ENCODE measurements at places on chromosomes 5 and 9.

DNA sequence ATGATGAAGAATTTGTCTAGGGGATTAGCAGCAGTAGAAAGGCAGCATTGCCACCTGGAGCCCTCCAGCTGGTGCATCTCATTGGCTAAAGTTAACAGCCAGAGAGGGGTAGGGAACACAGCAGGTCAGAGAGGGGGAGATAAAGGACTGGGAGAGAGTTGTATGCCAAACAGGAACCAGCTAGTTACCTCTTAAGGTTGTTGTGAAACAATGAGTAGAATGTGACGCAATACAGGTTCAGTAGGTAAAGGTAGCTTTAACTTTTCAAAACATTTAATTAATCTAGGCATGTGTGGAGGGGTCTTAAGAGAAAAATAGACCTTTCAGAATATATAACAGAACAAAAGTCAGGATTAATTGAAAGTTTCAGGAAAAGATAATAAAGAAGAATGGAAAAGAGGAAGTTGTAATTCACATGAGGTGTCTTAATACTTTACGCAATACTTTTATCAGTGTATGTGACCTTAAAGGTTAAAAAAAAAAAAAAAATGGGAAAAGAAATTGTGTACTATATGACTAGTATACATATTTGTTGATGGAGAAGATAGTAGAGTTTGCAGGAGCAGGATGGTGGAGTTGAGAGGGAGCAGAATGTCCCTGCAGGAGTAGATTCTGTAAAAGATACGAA lies 14.3 kb downstream of the FBXO38 start:
- DNase-seq = no peak

- no peak for DNase-seq
Observed at GRCh38 chr5:138849882-138850281, 25.3 kb downstream of the LRRTM2 start.

- no peak for DNase-seq
Observed at GRCh38 chr5:111937094-111937493, 180.1 kb upstream of the NREP start.

- no peak for DNase-seq
Observed at GRCh38 chr5:10726913-10727517, 34.0 kb downstream of the DAP start.

DNA sequence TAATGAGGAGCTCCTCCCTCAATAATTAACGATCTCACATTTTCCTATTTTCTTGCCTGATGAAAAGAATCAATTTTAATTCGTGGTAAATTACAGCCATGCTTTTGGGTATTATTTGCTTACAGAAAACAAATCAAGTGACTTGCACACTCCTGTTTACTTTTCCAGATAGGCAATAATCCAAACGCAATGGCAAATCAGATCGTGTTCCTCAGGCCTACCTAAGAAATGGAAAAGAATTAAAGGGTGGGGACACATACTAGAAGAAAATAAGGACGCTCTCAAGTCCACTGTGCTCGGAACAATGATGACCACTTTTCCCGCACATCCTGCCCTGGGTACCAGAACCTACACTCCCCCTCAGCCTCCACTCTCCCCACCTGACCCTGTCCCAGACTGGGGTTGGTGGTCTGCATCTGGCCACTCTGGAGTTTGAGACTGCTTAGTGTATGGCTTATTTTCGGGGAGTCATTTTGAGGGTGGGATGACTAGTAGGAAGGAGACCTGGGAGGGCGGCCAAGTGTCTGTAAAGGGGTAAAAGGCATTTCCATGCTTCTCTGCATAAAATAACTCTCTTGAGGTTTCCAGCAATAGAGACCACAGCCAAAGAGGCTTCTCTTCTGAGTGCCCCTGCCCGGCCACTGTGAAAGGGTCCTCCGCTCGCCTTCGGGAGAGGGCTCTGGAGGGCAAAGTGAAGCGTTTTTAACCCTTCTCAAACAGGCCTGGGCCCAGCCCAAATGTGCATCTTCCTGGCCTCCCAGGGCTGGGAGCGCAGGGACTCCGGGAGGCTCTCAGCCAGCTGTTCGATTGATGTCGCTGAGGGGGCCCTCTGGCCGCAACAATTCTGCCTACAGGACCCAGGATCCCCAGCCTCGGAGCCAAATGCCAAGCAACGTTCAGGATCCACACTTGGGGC lies 4.5 kb upstream of the OTP start:
- no peak for DNase-seq

DNA sequence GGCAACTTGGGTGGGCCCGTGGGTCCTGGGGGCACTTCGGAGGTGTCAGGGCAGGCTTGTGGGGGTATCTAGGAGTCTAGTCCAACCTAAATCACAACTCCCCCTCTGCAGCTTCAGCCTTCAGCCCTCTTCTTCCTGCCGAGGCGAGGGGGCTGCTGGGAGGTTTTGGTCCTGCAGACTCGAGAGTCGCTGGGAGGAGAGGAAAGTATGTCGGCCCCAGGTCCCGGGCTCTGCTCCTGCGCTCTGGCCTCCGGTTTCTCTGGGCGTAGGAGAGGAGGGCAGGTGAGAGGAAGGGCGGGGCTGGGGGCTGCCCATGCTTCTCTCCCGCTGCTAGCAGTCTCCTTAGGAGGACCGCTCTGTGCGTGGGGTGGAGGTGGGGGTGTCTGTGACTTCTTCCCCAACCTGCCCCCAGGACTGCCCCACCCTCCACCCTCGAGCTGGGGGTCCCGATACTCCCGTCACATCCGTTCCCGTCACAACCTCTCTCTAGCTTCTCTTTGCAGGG lies 139.8 kb upstream of the COL5A1 start:
- no peak for DNase-seq

DNA sequence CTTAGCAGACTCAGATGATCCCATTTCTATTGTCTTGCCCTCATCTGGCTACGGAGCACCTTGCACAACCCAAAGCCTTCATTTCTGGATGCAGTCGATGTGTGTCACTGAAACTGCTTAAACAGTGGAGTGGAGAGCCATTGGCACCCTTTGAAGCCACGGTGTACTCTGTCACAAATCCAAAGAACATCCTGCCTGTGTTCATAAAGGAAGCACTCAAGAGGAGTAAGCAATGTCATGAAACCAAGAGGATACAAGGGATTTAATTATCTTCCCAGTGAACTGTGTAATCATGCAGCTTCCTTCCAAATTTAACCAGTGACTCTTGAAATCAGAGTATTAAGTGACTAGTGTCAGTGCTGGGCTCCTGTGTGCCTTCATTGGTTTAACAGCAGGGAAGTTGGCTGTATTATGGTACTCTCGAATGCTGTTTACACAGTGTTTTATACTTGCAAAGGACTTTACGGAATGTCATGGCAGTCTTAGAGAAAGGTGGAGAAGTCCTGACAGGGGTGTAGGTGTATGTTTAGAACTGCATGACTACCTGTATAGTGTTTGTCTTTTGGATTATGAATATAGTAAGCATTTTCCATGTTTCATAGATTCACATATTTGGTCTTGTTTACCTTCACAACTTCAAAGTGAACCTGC lies 41.9 kb downstream of the CD180 start:
- no peak for DNase-seq

DNA sequence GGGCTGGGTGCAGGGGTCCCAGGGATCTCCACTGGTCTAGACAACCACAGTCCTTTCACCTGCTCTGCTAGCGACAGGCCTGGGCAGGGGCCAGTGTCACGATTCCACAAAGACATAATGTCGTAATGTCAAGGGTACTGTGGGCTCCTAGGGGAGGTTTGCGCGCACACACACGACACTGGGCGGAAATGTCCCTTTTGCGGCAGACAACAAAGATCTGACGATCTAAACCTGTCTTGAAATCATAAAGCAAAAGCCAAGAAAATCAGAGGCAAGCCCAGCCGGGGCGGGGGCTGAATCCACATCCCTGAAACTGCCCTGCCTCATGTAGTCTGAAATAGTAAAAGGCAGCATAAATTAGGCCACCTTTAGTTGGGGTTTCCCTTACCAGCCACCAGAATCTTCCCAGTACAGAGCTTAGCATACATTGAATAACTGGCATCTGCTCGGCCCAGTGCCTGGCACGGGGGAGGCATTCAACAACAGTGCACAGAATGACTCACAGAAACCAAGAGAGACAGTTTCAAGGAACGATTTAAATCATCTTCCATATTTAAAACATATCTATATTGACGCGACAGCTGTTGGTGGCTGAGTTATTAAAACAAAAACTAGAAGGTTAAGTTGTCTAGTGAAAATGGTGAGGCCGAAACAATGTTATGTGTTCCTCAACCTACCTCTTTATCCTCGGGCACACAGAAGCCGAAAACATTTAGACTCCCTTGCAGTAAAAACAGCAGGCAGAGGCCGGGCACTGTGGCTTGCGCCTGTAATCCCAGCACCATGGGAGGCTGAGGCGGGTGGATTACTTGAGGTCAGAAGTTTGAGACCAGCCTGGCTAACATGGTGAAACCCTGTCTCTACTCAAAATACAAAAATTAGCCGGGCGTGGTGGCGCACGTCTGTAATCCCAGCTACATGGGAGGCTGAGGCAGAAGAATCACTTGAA lies 151.0 kb downstream of the MYO10 start:
- DNase-seq = no peak

DNA sequence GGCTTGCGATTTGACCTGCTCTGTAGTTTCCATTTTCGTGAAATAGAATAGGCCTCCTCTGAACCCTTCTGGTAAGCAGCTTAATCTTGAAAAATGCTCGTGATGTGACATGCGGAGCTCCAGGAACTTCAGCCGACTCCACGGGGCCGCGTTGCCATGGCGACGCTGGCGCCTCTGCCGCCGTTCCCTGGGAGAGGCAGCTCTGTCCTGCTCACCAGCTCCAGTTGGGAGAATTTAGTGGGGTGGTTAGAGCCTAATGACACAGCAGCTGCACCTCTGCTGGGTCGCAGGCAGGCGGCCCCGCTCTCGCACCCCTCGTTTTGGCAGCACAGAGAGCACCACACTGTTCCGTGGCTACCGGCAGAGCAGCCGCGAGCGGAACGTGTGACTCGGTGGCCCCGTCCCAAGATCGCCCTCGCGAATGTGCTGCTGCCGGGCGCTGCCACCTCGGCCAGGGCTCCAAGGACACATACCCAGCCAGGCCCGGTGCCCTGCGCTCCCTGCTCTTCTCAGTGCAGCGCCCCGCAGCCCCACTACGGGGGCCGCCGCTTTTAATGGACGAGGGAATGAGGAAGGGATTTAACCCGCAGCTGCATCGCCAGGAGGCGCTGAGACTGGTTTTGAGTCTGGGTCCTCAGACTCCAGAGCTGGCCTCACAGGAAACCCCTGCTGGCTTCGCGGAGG lies 131.2 kb upstream of the LMX1B start:
- no peak for DNase-seq

DNA sequence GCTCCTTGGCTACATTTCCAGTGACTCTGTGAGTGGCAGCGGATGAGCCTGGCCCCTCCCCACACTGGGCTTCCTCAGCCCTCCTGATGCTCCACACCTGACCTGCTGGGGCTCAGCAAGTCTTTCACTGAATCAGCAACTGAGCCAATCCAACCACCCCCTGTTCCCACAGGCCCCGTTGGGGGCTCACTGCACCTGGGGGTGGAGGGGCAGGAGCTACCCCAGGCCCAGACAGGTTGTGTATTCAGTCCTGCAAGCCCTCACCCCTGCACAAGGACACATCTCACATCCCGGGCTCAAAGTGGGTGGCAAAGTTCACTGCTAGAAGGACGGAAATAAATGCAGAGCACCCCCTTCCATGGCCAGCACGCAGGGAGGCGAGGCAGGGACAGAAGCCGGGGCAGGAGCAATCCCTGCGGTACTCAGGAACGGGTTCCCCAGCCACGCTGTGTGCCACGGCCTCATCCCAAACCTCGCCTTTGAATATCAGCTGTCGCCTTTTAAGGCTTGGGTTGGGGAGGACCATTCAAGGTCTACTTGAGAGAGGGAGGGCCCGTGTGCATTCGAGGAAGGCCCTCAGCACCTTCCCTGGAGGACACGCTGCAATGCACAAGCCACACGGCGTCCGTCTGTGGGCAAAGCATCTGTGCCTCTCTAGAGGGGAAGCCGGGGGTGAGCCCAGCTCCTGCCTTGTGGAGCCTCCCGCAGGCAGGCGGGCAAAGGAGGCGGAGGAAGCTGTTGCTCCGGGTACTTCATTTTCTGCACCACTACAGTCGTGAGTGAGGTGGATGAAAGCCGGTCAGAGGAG lies 75.0 kb upstream of the SARDH start:
- DNase-seq = no peak

- no peak for DNase-seq
Observed at GRCh38 chr9:14302405-14302804, 11.5 kb downstream of the NFIB start.

DNA sequence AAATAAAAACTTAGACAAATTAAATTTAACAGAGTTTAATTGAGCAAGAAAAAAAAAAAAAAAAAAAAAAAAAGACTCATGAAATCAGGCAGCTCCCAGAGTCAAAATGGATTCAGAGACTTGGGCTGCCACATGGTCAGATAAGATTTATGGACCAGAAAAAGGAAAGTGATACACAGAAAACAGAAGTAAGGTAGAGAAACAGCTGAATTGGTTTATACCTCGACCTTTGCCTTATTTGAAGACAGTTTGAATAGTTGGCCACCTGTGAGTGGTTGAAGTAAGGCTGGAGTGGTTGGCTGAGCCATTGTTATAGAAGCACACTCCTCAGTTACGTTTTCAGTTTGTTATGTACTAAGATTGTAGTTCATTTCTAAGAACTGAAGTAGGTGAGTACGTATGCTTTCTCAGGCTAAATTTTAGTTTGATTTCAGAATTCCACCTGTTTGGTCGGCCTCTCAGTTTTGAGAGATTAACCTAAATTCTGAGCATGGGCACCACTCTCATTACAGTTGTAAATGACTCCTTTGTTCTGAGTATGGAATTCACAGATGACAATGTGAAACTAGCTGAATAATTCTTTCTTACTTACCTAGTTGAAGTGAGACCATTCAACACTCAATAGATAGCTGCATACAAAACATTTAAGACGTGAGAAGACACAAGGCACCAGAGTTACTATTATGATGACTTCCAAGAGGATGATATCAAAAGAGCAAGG lies 149.0 kb downstream of the AOPEP start:
- no peak for DNase-seq

DNA sequence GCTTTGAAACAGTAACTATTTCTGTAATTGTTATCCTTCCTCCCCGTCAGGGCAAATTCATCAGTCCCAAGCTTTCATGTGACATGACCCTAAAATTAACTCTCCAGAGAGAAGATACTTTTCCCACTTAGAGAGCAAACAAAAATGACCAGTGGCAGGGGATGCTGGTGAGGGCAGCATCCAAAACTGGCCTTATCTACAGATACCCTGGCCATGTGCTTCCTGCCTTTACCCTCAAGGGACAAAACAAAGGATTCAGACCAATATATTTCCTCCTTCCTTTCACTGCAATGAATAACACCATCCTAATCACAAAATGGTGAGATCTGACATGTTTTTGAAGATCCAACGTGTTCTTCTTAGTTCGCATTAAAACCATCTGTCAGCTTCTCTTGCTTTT lies 267.2 kb downstream of the MAN2A1 start:
- no peak for DNase-seq

GRCh38 chr9:16257604-16258003 lies 612.9 kb downstream of the BNC2 start:
- DNase-seq = no peak

GRCh38 chr5:175854231-175855040 lies 16.9 kb upstream of the CPLX2 start:
- no peak for DNase-seq

GRCh38 chr9:78014776-78015175 lies 16.8 kb downstream of the GNAQ start:
- no peak for DNase-seq

- DNase-seq = no peak
Observed at GRCh38 chr9:115142517-115143270, 24.7 kb upstream of the TNC start.

- DNase-seq = no peak
Observed at GRCh38 chr5:16619136-16619535, 2.3 kb upstream of the RETREG1 start.

- DNase-seq = no peak
Observed at GRCh38 chr5:150762211-150762610, 3.4 kb upstream of the DCTN4 start.
